ENCODE measurements at places on chromosomes 2 and 18.

DNA sequence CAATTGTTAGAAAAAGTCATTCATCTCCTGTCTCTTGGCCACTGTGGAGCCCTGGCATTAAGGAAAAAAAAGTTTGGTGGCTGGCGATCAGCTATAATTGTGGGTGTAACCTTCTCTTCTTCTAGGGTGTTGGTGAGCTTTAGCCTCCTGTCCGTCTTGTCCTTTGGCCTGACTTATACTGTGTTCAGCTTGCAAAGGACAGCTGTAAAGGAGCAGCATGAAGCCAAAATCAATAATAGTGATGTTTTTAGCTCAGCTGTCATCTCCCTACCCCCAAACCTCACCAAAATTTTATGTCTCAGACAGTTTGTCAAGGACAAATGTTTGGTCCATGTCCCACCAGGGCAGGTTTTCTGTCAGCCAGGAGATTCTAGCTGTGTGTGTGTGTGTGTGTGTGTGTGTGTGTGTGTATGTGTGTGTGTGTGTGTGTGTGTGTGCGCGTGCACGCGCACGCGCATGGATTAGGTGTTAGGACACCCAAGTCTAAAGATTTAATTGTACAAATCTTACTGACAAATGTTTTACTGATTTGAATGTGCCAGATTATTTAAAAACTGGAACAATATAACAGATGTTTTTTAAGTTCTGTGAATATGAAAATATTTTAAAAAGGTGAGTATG is 109.2 kb downstream of the PTPRM start:
- no peak for DNase-seq

- DNase-seq, result no peak
Measured at GRCh38 chr2:127453392-127454171, 35.4 kb downstream of the PROC start.

DNA sequence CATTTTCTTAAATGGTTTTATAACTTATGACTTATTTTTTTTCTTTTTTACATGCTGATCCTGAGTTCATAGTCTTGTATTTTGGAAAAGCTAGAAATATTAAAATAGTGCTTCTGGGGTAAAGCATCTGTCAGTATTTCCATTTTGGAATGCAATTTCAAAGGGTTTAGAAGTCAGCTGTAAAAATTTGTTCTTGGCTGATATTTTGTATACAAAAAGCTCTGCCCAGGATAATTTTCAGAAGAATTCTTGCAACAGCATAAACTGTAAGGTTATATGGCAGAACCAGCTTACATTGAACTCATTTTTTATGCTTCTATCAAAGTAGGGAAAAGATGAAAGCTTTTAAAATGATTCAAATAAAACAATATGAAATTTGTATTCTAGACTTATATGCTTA is 97.4 kb downstream of the DIS3L2 start:
- DNase-seq, result no peak

DNA sequence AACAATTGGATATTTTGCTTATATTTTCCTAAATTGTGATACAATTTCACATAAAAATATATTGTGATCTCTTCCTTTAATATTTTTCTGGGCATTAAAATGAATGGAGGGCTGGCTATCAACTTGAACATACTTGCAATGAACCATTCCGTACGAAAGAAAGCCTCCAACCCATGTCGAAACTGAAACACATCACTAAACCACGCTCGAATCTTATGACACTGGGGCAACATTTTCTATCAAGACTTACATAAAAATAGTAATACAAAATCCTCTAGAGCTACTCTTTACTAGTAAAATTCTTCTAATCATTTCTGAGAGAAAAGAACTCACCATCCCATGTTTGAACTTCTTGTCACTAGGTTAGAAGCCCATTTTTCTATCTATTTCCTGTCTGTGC is 132.8 kb upstream of the DOK6 start:
- no peak for DNase-seq

DNA sequence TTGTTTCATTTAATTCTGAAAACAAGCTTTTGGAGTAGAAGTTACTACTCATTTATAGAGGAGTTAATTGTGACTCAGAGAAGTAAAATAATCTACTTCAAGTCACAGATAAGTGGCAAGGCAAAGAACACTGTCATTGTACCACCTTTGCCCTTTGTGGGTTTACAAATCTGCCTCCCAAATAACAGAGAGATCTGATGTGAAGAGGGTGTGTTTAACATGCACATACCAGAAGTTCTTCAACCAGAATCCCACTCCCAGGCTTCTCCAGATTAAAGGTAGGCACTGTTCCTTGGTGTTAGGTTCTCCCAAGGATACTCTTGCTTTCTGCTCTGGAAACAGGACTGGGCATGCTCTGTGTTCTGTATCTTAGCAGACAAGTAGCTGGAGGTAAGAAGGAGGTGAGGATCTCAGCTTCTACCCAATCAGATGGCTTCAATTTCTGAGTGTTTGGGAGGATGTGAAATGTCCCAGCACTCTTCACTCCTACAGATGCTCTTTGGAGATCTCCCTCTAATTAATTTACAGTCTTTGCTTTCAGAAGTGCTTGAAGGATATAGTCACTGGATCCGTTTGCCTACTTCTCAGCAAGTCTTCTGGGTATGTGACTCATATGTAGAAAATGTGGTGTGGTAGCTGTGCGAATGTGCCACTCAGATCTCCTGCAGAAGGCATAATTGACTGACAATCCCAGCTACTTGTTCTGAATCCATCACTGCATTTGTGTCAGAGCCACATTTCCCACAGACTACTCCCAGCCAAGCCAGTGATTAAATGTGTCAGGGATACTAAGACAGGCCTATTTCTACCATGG is 111.1 kb downstream of the KLHL14 start:
- DNase-seq, result no peak

GRCh38 chr2:173232956-173233744 is 121.5 kb upstream of the CDCA7 start:
- DNase-seq, result no peak

GRCh38 chr18:79782566-79783308 is 15.0 kb upstream of the KCNG2 start:
- no peak for DNase-seq

DNA sequence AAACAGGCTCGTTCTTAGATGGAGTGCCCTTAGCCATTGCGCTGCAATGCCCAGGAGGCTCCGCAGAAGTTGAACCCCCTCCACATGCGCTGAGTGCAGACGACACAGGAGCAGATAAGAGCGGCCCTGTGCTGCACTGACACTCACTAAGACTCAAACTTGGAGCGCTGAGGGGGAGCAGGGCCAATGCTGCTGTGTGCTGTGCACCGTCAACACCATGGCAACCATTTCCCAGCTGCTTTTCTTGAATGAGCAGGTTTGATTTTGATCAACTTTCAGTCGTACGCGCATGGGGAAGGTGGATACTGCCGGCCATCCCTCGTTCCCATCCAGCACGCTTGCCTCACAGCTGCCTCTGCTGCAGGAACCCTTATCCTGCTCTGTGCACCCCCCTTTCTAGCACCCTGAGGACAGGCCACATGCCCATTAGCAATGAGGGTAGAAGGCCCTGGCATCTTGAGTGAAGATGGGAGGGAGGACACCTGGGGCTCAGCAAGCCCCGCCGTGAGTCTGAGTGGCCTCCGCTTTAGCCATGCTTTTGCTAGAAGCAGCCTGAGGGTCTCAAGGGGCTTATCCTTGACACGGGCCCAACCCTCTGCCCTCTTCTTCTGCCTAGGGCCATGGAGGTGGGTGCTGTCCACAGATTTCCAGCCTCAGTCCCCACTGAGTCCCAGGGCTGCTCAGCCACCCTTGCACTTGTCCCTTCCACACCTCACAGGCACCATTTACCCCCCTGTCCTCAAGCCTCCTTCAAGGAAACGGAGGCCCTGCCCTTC is 271.9 kb downstream of the PHLPP1 start:
- DNase-seq, result no peak

DNA sequence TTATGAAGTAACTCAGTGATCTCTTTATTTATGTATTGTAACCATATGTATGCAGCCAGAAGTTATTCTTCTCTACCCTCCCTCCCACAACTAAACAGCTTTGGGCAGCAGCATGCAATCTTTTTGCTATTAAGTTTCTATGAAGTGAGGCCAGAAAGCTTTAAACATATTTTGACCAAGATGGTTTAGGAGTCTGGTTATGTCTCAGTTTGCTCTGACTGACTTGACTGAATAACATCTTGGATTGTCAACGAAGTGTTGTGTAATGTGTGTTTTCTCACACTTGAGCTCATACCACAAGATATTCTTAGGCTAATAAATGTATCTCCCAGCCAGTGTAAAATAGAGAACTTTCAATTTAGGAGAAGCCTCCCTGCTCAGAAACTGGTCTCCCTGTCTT is 104.3 kb downstream of the TTC27 start:
- DNase-seq, result no peak

GRCh38 chr2:98708396-98709186 is 22.3 kb downstream of the MGAT4A start:
- no peak for DNase-seq

- DNase-seq, result no peak
Measured at GRCh38 chr18:45478889-45479288, 136.4 kb upstream of the SLC14A2 start.

DNA sequence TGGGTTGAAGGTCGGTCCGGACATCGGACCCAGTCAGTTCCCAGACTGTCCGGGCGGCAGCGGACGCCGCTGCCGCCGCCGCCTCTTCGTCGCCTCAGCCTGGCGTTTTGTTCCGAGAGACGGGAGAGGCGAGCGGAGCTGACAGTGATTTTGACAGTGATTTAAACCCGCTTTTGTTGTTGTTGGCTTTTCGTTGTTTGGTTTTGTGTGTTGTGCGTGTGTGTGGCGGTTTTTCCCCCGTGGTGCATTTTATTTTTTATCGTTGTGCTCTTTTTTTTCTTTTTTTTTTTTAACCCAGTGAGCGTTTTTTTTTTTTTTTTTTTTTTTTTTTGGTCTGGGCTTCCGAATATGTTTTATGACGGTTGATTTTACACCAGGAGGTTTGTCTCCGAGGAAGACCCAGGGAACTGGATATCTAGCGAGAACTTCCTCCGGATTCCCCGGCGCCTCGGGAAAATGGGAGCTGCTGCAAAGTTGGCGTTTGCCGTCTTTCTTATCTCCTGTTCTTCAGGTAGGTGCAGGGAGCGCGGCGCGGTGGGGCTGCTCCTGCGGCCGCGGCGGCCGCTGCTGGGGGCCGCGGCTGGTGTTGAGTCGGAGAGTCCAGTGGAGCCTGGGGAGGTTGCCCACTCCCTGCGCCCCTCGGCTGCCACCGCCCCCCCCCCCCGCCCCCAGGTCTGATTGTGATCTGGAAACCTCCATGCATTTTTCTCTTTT is at the start of gene ACVR2A:
Gene ACVR2A, plus strand, starts transcription at position 333 of the 714 bp plus-strand sequence. Its CDS starts 124 bp downstream, at position 457.
- peak; percentile 38 for DNase-seq

DNA sequence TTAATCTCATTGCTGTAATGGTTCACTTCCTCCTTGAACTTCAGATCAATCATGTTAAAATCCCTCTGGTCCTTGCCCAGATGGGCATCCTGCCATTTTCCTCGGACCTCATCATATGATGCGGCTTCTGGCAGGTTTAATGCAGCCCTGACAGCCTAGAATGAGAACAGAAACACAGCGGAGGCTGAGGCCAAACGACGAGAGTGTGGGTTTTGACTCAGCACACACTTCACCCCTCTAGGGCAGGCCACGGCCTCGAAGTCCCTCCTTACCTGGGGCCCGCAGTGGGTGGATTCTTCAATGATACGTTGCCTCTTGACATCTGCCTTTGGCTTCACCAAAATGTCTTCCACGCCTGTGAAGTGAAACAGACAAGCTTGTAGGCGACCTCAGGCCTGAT is 56.8 kb downstream of the POLR1A start:
- DNase-seq, result no peak

GRCh38 chr18:77114152-77114414 is 18.5 kb downstream of the MBP start:
- DNase-seq, result no peak

- DNase-seq, result no peak
Measured at GRCh38 chr18:23922939-23923338, 91.6 kb upstream of the TTC39C start.

- DNase-seq, result no peak
Measured at GRCh38 chr2:29688429-29688828, 233.0 kb downstream of the ALK start.

- no peak for DNase-seq
Measured at GRCh38 chr2:133362061-133362476, 206.2 kb downstream of the NCKAP5 start.

DNA sequence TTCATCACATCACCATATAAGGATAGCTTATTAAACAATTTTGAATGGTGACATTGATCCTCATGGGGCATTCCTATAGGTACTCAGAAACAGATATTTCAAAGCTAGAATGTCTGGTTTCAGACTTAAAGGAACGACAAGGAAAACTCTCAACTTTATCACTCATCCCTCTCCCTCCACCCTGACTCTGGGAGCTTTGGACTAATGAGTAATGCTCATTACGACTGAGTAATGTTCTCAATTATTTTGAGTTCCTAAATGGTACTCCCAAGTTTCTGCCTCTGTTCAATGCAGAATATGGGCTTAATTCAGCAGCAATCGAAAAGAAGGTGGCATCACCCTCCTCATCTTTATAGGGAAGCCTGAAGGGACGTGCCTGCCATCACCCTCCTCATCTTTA is 43.4 kb downstream of the RFX8 start:
- no peak for DNase-seq

DNA sequence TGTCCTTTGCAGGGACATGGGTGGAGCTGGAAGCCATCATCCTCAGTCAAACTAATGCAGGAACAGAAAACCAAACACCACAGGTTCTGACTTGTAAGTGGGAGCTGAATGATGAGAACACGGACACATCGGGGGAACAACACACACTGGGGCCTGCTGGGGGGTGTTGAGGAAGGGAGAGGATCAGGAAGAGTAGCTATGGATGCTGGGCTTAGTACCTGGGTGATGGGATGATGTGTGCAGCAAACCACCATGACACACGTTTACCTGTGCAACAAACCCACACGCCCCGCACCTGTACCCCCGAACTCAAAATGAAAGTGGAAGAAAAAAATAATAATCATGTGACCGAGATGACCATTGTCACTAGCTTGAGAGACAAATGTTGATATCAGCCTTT is 114.7 kb downstream of the NDUFA10 start:
- DNase-seq, result no peak

All from NCI-H1105 (cell line).